ENCODE measurements at places on chromosomes 5 and 9.

- DNase-seq = no peak
These were observed 15.3 kb downstream of the STOM start for GRCh38 chr9:121354762-121355161.

GRCh38 chr5:140488914-140489313, 58.5 kb upstream of the EIF4EBP3 start:
- DNase-seq = no peak

GRCh38 chr5:134122530-134122929, 8.0 kb downstream of the TCF7 start:
- no peak for DNase-seq

- no peak for DNase-seq
These were observed 45.9 kb downstream of the COL23A1 start for GRCh38 chr5:178544166-178544834.

- no peak for DNase-seq
These were observed 29.4 kb downstream of the FAM163B start for GRCh38 chr9:133579601-133580418.

- DNase-seq = no peak
These were observed 4.0 kb upstream of the ATP6V1G1 start for GRCh38 chr9:114583371-114584155.

DNA sequence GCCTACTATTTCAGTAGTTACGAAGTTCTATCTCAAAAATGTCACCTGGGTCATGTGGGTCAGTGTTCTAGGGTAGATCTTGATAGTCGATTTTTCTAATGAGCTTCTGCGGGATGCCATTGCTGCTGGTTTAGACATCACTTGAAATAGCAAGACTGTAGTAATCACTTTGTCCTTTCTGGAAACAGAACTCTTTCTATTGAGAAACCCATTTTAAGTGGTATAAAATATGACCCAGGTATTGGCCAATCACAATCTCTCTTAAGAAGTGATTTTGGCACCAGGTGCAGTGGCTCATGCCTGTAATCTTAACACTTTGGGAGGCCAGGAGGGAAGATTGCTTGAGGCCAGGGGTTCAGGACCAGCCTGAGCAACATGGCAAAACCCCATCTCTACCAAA, 17.6 kb downstream of the ARRDC3 start:
- no peak for DNase-seq

DNA sequence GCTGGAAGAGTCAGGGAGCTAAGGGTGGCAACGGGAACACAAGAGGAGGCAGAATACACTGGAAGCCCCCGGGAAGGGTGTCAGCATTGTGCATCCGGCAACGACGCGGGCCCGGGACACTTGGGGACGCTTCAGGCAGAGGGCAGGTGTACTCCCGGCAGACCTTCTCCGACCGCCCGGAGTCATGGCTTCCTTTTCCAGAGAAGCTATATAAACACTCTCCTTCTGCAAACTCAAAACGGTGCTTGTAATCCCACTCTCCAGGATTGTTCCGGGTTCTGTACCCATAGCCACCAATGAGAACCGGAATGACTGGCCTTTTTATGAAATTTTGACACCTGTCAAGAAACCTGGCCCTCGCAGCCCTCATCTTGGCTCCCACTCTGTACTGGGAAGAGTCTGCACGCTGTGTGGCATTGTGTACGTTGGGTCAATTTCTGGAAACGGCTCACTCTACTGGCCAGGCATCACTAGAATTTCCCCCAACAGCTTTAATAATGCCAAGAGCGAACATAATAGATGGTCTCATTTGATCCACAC, 462 bp upstream of the MCC start:
- no peak for DNase-seq

DNA sequence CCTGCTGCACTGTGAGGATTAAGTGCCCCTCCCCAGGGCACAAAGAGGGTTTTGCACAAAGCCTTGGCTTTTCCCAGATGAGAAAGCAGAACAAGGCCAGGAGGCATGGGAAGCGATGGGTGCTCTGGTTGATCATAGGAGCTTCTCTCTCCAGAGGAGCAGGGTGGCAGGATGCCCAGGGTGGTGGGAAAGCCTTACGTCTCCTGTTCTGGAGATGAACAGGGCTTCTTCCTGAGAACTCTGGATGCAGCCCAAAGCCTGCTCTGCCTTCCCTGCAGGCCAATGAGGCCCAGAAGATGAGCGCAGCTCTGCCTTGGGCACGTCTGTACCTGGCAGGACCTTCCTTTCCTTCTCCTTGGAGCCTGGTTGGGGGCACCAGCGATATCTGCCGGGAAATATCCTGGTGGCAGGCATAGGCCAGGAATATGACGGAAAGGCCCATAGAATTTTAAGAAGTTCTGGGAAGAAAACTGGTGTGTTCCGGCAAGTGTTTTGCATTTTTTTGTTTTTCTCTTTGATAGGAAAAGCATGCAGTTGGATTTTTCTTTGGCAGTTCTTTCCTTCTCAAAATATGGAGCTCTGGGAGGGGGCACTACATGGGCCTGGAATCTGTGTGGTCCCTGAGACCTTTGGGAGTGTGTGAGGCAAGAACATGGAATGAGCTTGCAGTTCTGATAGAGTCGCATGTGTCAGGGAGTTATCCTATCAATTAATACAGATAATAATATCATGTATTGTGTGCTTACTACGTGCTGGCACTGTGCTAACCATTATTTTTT, 253.2 kb upstream of the KLF4 start:
- DNase-seq = no peak

- DNase-seq = no peak
These were observed 32.5 kb downstream of the S1PR3 start for GRCh38 chr9:89023740-89024139.

DNA sequence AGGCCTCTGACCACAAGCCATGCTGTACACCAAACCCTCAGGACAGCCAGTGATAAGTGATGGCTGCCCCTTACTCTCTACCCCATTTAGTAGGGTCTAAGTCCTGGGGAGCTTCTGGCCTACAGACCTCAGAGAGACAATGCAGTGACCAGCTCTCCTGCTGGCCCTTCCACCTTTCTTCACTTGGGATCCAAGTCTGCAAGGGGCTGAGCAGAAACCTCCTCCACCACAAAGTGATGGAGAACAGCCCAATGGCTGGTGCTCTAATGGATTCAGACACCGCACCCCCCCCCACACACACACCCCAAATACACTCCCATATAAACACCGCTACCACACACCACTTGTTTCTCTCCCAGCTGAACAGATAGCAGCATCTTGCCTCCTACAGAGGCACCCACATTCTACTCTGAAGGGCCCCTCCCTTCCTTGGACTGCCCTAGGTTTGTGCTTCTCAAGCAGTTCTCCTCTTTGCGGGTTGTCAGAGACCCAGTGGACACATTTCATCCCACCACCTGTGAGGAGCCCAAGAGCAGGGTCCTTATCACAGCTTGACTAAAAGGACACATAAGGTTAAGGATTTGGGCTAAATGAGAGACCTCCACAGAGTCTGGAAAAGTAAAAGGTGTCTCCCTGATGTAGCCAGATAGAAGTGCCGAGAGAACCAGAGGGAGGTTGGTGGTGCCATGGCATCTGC, 1.3 kb upstream of the PDLIM4 start:
- DNase-seq = no peak

GRCh38 chr5:142772446-142773293, 2.5 kb downstream of the ARHGAP26 start:
- DNase-seq = no peak

DNA sequence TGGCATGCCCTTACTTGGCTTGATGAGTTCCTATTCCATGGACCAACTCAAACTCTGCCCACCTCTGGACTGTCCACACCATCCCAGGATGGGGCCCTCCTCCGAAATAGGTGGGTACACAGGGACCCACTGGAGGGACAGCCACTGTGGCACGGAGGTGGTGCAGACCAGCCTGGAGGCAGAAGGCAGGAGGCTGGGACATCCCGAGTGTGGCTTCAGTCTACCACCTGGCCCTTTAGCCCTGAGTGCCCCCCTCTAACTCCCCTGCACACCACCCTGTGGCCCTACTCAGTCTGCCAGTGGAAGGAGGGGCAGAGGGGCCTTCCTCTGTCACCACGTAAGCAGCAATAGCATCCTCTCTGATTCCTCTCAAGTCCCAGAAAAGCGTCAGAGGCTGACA, 3.7 kb downstream of the IL3 start:
- no peak for DNase-seq

- no peak for DNase-seq
These were observed 56.8 kb downstream of the ARHGEF37 start for GRCh38 chr5:149638136-149638535.

DNA sequence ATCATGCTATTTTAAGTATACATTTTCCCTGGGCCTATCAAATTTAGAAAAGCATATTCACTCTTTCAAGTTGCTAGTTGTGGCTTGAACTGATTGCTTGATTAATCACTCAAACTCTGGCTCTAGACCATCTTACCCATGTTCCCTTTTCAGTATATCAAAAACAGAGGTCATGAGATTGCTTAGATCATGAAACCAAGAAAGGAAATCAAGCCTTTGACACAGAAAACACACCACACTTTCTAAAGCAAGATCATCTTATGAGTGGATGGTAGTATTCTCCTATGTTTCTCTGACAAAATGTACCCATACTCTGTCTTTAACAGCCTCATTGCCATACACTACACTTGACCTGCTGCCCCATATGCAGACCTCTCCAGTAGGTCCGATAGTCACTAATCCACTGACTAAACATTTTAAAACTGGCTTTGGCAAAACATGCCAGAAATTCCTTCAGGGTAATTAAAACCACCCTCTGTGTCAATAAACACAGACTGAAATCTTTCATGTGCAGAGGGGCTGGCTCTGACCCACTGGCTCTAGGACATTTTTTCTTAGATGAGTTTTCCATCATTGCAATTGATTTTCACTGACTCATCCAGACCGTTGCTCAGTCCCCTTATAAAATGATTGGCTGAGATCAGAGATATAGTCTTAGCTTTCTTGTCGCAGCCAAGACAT, 18.2 kb downstream of the PPP2R2B start:
- DNase-seq = no peak

GRCh38 chr5:113162208-113162607, 185.6 kb downstream of the DCP2 start:
- DNase-seq = no peak

- no peak for DNase-seq
These were observed 487.7 kb downstream of the MAT2B start for GRCh38 chr5:163993126-163993525.

GRCh38 chr9:16869882-16870595, 431 bp downstream of the BNC2 start:
- no peak for DNase-seq

- no peak for DNase-seq
These were observed 376.0 kb downstream of the CYLC2 start for GRCh38 chr9:103371152-103371551.

DNA sequence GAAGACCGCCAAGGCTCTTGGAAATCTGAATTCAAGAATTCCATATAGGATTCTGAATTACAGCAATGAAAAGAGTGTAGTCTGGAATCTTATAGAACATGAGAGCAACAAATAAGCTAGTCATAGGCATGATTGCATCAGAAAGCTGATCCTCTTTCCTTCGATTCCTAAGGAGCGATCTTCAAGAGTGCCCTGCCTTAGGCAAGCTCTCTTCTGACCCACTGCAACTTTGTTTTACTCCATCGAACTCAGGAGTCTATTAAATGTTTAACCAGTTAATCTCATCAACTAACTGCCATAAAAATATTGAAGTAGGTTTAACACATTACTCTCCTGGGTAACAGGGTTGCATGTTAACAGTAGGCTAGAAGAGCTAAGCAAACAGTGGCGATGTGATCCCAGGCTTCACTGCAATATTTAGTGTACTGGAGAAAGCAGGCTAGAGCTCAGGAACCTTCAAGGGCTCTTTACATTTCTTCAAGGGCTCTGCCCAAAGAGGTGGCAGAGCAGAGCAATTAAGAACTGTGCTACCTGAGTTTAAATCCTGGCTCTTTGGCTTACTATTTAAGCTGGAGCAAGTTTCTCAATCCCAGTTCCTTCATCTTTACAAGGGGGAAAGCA, 146.3 kb downstream of the RORB start:
- DNase-seq = no peak

GRCh38 chr9:93645921-93646639, 69.7 kb downstream of the PHF2 start:
- no peak for DNase-seq

DNA sequence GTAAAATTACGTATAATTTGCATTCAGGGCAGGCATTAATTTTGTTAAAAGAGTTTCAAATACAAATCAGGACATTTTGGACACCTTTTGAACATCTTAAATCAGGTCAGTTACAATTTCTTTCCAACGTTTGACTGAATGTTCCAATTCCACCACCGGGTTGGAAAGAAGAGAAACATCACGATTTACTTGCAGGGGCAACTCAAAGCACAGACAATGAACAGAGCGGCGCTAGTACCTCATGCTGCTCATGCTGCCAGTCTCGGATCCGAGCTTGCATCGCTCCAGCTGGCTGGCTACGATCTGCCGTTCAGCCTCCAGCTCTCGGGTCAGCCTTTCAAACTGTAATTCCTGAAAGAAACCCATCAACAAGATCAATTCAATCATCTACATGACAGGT, 339.5 kb downstream of the CTNND2 start:
- no peak for DNase-seq

- no peak for DNase-seq
These were observed 83.7 kb upstream of the SMIM15 start for GRCh38 chr5:61245936-61246335.

- no peak for DNase-seq
These were observed 11.3 kb downstream of the STOM start for GRCh38 chr9:121358751-121359150.

- no peak for DNase-seq
These were observed 18.4 kb downstream of the ENG start for GRCh38 chr9:127835991-127836516.

GRCh38 chr5:178304016-178304415, 71.4 kb upstream of the PHYKPL start:
- DNase-seq = no peak

DNA sequence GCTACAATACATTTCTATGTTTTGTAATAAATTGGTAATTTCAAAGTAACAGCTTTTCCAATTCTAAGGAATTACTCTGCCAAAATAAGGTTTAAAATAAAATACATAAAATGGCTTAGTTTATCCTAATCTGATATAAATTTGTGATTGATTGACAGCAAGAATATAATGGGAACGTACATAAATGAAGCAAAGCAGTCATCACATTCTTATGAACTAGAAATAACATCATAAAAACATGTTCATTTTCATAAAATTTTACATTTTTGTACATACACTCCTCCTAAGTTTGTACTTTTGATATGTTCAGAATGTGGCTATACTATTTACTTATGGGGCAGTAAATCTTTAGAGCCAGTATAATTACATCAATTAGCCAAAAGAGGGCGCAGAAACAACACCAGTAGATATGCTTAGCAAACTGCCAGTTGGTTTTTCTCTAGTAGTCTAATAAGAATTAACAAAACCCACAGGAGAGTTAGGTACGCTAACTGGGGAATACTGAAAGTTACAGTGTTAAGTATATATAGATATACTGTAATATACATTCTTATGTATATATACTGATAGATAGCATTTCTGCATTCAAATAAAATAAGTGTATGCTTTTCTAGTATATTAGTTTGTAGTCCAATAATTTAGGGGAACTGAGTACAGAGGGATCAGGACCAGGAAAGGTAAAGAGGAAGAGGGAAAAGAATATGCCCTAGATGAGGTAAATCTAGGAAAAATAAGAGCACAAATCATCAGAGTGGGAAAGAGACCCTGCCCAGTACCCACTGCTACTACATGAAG, 76.8 kb downstream of the ZDHHC21 start:
- DNase-seq = no peak
